ENCODE measurements at places on chromosomes 16 and 17.

DNA sequence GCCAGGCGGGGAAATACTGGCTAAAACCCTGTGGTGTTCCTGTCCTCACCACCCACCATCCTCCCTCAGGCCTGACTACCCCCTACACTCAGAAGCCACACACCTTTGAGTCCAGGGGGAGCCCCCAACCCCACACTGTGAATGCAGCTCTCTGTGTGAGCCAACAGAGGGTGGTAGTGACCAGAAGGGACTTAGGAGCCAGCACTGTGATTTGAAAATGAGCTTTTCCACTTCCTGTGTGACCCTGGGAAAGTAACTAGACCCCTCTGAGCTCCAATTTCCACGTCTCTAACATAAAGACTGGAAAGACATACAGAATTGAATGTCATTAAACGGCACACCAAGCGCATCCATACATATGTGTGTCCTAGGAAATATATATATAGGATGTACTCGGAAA, 58.7 kb downstream of the SDK2 start:
- H3K36me3 ChIP-seq = no peaks in the 10 kb centered on the region
- no peak overlapping the region for H3K4me3 ChIP-seq
- DNase-seq = no peak

- no peak for DNase-seq
- H3K4me1 ChIP-seq = no peaks in the 10 kb centered on the region
- H3K27me3 ChIP-seq = no peaks in the 10 kb centered on the region
- H3K27ac ChIP-seq = no peak overlapping the region
- H3K4me3 ChIP-seq = no peak overlapping the region
- H3K36me3 ChIP-seq = peaks cover 71% of the 10 kb centered on the region
Observed at GRCh38 chr16:74304164-74304834, 7.7 kb downstream of the PSMD7 start.

- H3K27ac ChIP-seq = no peak overlapping the region
- no peak for DNase-seq
- H3K36me3 ChIP-seq = peaks cover 29% of the 10 kb centered on the region
- H3K4me3 ChIP-seq = no peak overlapping the region
Observed at GRCh38 chr16:24950275-24950674, 64.9 kb downstream of the ARHGAP17 start.

DNA sequence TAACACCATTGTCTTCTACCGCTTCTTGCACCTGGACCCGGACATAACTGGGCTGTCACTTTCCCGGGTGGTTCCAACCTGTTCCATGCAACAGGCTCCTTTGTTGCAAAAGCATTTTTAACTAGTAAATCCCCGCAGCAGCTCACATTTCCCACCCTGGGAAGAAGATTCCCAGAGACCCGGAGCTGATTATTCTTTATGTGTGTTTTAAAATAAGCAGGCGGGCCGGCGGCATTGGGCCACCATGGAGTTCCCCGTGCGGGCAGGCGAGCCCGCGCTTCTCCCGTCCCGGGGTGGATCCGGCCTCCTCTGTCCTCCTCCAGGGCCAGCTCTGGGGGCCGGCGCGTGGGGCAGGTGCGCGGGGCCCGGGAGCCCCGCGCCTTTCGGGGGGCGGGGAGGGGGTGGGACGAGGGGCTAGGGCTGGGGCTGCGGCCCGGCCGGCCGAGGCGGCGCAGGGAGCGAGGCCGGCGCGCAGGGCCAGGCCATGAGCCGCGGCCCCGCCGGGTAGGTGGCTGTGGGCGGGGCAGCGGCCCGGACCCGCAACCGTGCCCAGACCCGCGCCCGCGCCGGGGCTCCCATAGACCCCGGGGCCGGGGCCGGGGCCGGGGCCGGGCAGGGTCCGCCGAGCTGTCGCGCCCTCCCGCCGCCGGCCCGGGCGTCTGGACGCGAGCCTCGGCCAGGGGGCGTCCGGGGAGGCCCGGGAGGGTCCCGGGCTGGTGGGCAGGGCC, 1.7 kb downstream of the CRAMP1 start:
- peaks cover 7% of the 10 kb centered on the region for H3K4me1 ChIP-seq
- H3K27me3 ChIP-seq = no peaks in the 10 kb centered on the region
- H3K4me3 ChIP-seq = peak overlapping the region; percentile 91
- peaks cover 6% of the 10 kb centered on the region for H3K36me3 ChIP-seq

- H3K4me3 ChIP-seq = no peak overlapping the region
Observed at GRCh38 chr16:17776888-17777287, 306.1 kb upstream of the XYLT1 start.

- H3K4me3 ChIP-seq = no peak overlapping the region
- no peak for DNase-seq
- H3K27ac ChIP-seq = no peak overlapping the region
- H3K27me3 ChIP-seq = peaks cover 32% of the 10 kb centered on the region
- no peaks in the 10 kb centered on the region for H3K36me3 ChIP-seq
Observed at GRCh38 chr16:9680019-9680655, 502.1 kb downstream of the GRIN2A start.

GRCh38 chr16:73304008-73304774, 256.3 kb upstream of the ZFHX3 start:
- H3K27me3 ChIP-seq = peaks cover 13% of the 10 kb centered on the region
- H3K4me1 ChIP-seq = no peaks in the 10 kb centered on the region
- H3K4me3 ChIP-seq = no peak overlapping the region
- H3K36me3 ChIP-seq = no peaks in the 10 kb centered on the region

GRCh38 chr16:12043953-12044352, 67.4 kb downstream of the SNX29 start:
- no peak for DNase-seq
- H3K27me3 ChIP-seq = no peaks in the 10 kb centered on the region
- H3K4me3 ChIP-seq = no peak overlapping the region
- no peaks in the 10 kb centered on the region for H3K4me1 ChIP-seq
- H3K27ac ChIP-seq = no peak overlapping the region

- H3K4me3 ChIP-seq = no peak overlapping the region
- 0 out of 2 replicates have a peak, but pooled peaks cover under 1% of the 10 kb centered on the region for H3K36me3 ChIP-seq
- no peak for DNase-seq
- no peaks in the 10 kb centered on the region for H3K27me3 ChIP-seq
Observed at GRCh38 chr17:67130768-67131167, 86.4 kb downstream of the CACNG1 start.

GRCh38 chr16:20897253-20897897, 2.8 kb downstream of the DCUN1D3 start:
- peaks cover 14% of the 10 kb centered on the region for H3K36me3 ChIP-seq
- H3K4me3 ChIP-seq = no peak overlapping the region
- no peaks in the 10 kb centered on the region for H3K27me3 ChIP-seq
- peaks cover 17% of the 10 kb centered on the region for H3K4me1 ChIP-seq
- H3K27ac ChIP-seq = no peak overlapping the region
- no peak for DNase-seq

DNA sequence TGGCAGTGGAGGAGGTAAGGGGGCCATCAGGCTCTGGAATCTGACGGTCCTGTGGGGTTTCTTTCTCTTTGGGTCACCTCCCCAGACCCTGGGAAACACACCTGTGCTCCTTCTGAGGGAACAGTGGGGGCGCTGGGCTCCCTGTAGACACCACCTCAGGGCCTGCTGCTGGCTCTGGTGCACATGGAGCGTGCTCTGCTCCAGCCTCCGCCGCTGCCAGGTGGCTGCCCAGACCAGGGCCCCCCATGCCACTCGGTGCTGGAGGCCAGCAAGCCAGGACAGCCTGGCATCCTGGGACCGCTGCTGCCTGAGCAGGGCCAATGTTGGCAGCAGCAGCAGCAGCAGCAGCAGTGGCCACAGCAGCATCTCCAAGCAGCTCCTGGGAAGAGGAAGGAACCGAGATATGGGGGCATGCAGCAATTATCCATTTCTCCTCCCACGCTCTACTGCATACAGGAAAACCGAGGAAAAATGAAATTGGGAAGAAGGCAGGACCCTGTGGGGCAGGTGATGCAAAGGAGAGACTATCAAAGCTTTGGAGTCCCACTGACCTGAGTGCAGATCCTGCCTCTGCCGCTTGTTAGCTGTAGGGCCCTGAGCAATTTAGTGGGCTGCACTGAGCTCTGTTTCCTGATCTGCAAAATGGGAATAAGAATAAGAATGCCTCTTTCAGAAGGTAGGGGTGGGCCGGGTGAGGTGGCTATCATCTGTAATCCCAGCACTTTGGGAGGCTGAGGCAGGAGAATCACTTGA, 902 bp downstream of the GHDC start:
- no peak for DNase-seq
- H3K4me3 ChIP-seq = peak overlapping the region; percentile 96
- peaks cover 8% of the 10 kb centered on the region for H3K4me1 ChIP-seq
- H3K36me3 ChIP-seq = no peaks in the 10 kb centered on the region
- H3K27me3 ChIP-seq = no peaks in the 10 kb centered on the region

DNA sequence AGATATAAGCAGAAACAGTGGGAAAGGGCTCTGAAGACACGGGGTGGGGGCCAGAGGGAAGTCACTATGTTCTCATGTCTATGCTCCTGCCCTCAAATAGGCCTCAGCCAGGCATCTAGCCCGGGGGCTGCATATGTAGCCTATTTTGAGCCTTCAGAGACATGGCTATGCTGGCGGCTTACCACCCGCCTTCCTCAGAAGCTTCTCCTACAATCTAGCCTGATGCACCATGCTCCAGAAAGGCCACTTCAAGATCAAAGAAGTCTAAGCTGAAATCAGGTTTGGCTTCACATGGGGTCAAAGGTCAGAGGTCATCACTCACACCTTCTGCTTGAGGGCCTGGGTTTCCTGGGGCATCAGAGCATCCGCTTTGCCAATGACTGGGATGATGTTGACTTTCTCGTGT, 1.6 kb downstream of the SEPTIN1 start:
- H3K27me3 ChIP-seq = no peaks in the 10 kb centered on the region
- H3K27ac ChIP-seq = no peak overlapping the region
- no peaks in the 10 kb centered on the region for H3K36me3 ChIP-seq
- H3K4me3 ChIP-seq = no peak overlapping the region
- peaks cover 33% of the 10 kb centered on the region for H3K4me1 ChIP-seq

- H3K27me3 ChIP-seq = no peaks in the 10 kb centered on the region
- H3K4me1 ChIP-seq = no peaks in the 10 kb centered on the region
- peaks cover 36% of the 10 kb centered on the region for H3K36me3 ChIP-seq
- H3K27ac ChIP-seq = no peak overlapping the region
- no peak overlapping the region for H3K4me3 ChIP-seq
Observed at GRCh38 chr17:77200711-77201110, 59.9 kb downstream of the SEC14L1 start.

GRCh38 chr16:50632927-50633800, 47.9 kb downstream of the SNX20 start:
- H3K27me3 ChIP-seq = no peaks in the 10 kb centered on the region
- no peak for DNase-seq
- H3K27ac ChIP-seq = no peak overlapping the region

DNA sequence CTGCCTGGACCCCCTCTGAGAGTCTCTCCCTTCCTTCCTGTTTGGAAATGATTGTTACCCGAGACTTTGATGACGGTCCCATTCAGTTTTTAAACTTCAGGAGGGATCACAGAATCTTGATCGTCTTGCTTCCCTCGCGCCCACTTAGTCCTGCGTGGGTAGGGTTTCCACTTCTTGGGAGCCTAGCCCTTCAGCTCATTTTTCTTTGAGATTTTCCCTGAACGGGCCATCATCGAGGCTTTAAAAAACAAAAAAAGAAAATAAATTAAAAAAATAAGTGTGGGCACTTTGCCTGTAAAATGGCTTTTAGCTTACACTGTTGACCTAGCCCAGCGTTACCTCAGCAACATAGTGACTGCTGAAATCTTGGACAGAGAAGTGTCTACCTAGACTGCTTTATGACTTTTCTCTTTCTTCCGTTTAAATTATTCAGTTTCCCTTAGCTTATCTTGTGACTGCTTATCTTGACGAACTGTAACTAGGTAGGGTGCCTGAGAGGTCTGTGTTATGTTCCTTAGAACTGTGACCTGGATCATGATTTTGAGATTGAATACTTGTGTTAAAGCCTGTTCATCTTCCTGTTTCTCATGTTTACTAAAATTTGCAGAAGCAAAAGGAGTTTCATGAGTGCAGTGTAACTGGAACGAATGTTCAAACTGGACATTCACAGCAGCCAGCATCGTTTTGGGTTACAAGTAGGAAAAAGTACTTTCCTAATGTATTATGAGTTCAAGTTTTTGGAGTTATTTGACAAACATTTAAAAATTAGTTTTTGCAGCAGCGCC, 874 bp downstream of the WWP2 start:
- peak overlapping the region; percentile 98 for H3K4me3 ChIP-seq
- no peaks in the 10 kb centered on the region for H3K27me3 ChIP-seq
- peak overlapping the region; percentile 55 for H3K27ac ChIP-seq

DNA sequence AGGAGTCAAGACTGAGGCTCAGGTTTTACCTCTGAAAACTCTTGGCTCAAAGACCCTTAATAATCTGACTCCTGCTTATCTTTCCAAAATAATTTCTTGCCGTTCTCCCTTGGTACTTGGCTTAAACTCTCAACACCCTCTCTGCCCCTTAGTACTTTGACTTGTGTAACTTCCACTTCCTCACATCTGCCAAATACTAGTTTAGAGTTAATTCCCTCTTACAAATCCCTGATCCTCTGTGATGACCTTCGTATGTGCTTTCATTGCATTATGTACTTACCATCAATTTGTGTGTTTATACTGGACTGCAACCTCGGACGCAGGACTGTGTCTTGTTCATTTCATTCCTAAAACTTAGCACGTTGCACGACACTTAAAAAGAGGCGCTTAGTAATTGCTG, 35.2 kb downstream of the ZNF207 start:
- H3K4me3 ChIP-seq = no peak overlapping the region
- H3K36me3 ChIP-seq = peaks cover 12% of the 10 kb centered on the region
- no peak overlapping the region for H3K27ac ChIP-seq
- H3K27me3 ChIP-seq = no peaks in the 10 kb centered on the region

DNA sequence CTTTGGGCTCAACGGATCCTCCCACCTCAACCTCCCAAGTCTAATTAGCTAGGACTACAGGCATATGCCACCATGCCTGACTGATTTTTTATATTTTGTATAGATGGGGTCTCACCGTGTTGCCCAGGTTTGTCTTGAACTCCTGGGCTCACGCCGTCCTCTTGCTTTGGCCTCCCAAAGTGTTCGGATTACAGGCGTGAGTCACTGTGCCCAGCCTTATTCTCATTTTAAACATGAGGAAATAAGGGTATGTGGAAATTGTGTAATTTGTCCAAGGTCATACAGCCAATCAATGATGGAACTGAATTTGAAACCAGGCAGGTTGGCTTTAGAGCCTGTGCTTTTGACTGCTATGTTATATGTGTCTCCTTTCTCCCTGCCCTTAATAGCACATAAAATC, 27.4 kb upstream of the AQP8 start:
- no peaks in the 10 kb centered on the region for H3K27me3 ChIP-seq
- peaks cover 9% of the 10 kb centered on the region for H3K4me1 ChIP-seq
- DNase-seq = no peak

DNA sequence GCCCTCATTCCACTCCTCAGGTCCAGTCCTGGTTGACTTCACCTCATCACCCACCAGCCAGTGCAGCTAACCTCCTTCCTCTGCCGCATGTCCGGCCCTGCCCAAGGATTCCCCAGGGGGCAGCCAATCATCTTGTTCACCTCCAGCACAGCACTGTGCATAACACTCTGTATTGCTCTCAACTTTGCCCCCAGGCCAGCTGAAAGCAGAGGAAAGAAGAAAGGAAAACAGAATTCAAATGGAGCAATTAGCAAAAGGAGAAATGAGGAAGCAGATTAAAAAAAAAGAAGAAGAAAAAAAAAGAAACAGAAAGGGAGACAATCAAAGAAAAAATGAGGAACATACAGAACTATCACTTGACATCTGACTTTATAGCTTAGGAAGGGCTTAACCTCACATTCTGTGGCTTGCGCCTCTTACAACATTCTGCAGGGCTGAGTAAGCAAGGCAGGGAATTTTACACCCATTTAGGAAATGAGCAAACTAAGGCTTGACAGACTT, 26.1 kb downstream of the GAS7 start:
- no peaks in the 10 kb centered on the region for H3K4me1 ChIP-seq
- no peak overlapping the region for H3K4me3 ChIP-seq
- H3K27ac ChIP-seq = no peak overlapping the region

- no peaks in the 10 kb centered on the region for H3K4me1 ChIP-seq
- no peaks in the 10 kb centered on the region for H3K27me3 ChIP-seq
- H3K36me3 ChIP-seq = peaks cover 12% of the 10 kb centered on the region
- H3K27ac ChIP-seq = no peak overlapping the region
- DNase-seq = no peak
Observed at GRCh38 chr16:4700380-4700996, 7.1 kb downstream of the NUDT16L1 start.

Data from HCT116 (cell line).